Sigmoid colon (tissue), 7 donors: ENCODE measurements at places on chromosomes 4 and X. TPM values are rescaled to one million over a fixed set of nuclear protein-coding genes. Genes with fewer than 3 reads are reported as not detected.

Gene PGAM4
- polyA plus RNA-seq = not detected

Gene PPARGC1A
- 7.2 TPM for polyA plus RNA-seq

Gene TEX13B
- not detected for polyA plus RNA-seq

Gene MAGEC3
- not detected for polyA plus RNA-seq

Gene IL1RAPL1
- not detected for polyA plus RNA-seq

GRCh38 chrX:110425222-110426154 lies 66.8 kb downstream of the RTL9 start:
- DNase-seq = no peak
